NCI-H146 (cell line): ENCODE measurements at places on chromosomes 6 and 20.

GRCh38 chr20:48489046-48489463 is 338.7 kb downstream of the PREX1 start:
- no peak for DNase-seq

DNA sequence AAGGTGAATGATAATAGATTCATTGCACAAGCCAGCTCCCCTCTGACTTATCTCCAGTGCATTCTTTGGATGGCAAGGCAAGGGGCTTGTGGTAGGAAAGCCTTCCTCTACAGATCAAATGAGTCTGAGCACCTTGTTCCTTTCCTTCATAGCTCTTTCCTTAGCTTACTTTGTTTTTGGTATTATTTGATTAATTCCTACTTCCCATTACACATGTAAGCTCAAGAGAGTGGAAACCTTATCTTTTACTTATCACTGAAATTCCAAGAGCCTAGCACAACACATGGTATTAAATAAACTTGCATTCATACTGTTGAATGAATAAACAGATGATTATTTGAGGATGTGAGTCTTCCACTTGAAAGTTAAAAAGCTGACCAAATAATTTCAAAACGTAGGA is 41.7 kb downstream of the FRK start:
- no peak for DNase-seq

GRCh38 chr6:110880651-110881050 is 6.1 kb downstream of the AMD1 start:
- no peak for DNase-seq

DNA sequence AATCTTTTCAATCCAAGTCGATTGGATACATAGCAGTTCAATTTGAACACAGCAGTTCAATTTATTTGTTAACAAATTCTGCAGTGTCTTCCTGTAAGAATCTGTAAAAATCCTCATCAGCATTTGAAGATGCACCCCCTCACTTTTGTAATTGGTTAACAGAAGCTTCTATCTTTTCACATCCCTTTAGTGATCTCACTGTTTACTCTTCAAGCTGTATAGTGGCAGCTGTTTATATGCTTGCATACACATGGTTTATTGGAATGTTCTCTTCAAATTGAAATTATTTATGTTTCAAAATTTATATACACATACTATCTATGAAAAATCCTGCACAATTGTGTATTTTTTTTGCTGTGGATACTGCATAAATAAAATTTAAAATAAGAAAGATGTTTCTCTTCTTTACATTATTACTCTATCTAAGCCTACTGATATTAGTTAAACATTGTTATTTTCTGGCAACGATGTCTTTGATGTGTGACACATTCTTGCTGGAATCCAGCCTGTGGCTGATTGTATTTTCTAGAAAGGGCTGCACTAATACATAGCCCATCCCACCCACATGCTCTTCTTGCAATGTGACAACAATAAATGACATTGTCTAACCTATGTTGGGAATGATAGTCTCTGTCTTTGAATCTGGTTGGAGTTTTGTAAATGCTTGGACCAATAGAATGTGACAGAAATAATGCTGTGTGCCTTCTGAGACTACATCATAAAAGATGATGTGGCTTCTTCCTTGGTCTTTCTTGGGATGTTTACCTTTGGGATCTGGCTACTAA is 573.0 kb downstream of the CD109 start:
- no peak for DNase-seq

- DNase-seq, result no peak
These were observed 2.0 kb upstream of the ZSCAN26 start for GRCh38 chr6:28264834-28265401.

DNA sequence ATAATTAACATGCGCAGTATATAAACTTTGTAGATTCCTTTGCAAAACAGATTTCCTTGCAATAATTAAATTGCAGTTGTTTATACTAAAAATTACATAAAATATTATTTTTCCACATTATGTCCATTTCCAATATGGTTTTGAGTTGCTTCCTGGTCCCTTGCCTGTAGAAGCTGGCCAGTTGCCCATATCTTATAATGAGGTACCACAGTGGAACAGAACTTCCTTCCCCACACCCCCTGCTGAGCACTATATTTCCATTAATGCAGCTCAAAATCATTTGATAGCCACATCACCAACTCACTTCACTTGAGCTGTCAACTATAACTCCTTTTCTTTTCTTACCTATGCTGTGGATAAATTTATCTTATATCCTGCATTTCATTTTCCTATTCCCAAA is 194.6 kb downstream of the DST start:
- DNase-seq, result no peak

DNA sequence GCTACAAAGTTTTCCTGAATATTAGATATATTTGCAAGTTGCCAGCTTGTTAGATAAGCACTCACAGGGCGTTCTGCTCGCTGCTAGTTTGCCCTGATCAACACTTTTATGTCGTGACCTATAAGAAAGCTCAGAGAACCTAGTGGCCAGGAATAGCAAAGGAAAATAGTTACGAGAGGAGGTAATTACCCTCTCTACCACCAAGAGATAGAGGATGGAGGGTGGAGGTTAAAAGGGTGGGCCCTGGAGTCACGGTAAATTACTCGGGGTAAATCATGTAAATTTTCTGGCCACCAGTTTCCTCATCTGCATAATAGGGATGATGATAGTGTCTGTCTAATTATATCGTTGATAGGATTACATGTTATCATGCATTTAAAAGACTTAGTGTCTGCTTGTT is 87.2 kb downstream of the JPH2 start:
- DNase-seq, result no peak

DNA sequence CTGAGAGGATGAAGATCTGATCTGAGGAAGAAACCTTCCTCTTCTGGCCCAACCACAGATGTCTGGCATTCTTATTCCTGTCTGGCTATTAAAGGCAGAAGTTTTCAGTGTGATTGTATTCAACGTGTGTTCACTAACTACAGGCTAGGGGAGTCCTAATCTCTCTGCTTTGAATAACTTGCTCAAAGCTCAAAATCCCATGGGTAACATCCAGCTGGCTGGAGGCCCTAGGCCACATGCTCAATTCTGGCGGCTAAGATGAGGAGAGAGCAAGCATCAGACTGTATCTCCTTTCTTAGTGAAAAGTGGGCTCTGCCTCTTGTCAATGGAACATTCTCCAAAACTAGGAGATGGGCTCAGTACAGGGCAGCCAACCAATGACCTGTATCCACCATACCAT is 478.0 kb downstream of the KIF16B start:
- DNase-seq, result no peak

DNA sequence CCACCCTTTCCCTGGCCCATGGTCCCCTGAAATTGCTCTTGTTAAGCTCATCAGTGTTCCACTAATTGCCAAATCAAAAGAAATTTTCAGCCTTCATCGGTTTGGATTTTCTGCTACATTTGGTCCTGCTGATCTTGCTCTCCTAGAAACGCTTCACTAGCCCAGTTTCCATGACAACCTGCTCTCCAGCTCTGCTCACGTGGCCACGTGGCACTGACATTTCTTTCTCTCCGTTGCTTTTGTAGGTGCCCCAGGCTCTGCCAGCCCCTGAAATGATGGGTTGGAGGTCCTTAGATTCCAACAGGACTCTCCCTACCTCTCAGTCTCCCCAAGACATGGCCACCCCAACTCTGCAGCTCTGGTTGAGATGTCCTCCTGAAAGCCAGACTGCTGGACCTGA is 45.8 kb upstream of the NNAT start:
- DNase-seq, result peak; percentile 38

- DNase-seq, result no peak
These were observed 57.7 kb upstream of the PBOV1 start for GRCh38 chr6:138275976-138276375.

DNA sequence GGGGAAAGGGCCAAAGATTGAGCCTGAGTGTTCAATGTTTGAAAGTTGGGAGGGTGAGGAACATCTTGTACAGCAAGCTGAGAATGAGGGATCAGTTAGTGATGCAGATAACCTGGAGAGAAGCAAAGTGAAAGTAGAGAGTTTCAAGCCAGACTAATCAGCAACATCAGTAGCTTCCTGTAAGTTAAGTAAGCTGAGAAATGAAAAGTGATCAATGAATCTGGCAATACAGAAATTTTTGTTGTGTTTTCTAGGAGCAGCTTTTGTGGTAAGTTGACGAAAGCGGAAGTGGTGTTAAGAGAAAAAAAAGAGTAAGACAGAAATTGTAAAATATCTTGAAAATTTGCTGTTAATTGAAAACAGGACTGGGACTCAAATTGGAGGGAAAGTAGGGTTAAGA is 855.5 kb upstream of the MAP3K7 start:
- DNase-seq, result no peak

DNA sequence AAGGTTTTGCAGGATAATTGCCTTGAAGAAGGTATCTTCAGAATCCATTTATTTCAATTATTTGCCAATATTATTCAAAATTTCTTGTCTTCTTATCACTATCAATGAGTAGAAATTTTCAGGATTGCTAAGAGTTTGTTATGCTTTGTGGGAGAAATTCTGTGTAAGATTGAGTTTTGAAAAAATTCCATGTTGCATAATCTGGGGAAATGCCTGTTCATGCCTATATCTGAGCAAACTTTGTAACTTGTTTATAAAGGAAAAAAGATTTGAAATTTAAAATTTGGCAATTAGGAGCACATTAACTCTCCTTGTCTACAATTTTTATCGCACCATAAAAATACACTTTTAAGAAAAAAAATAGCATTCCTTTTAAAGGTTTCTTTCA is 39.8 kb upstream of the EDN1 start:
- no peak for DNase-seq

GRCh38 chr20:41476013-41476441 is 109.4 kb upstream of the EMILIN3 start:
- DNase-seq, result peak; percentile 79

DNA sequence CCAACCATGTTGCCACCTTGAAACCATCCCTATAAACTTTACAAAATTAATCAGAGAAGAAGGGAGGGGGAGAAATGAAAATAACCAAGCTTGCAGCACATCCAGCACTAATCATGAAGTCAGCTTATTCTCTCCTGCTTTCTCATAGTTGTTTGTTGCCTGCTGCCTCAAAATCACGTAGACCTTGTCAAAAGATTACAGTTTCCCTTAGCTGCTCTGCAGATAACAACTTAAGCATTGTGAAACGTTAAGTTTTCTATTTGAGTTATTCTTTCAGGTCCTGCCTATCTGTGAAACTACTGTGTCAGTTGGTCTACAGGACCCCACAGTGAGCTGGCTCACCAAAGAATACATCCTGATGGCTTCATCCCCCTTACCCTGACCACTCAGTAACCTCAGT is 32.9 kb downstream of the SLC17A4 start:
- DNase-seq, result no peak

DNA sequence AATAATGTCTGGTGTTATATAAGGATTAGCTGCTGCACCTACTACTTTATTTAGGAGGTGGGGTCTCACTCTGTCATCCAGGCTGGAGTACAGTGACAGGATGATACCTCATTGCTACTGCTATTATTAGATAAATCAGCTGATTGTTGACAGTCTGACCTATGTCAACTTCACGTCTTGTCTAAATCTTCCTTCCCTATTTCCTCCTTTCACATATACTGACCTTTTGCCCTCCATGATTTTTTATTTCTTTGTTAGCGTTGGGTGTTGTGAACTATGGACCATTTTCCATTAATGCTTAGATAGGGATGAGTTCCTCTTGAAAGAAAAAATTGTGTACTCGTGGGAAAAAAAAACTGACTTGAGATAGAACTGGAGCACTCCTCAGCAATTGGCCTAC is 109.9 kb upstream of the BEND6 start:
- no peak for DNase-seq

DNA sequence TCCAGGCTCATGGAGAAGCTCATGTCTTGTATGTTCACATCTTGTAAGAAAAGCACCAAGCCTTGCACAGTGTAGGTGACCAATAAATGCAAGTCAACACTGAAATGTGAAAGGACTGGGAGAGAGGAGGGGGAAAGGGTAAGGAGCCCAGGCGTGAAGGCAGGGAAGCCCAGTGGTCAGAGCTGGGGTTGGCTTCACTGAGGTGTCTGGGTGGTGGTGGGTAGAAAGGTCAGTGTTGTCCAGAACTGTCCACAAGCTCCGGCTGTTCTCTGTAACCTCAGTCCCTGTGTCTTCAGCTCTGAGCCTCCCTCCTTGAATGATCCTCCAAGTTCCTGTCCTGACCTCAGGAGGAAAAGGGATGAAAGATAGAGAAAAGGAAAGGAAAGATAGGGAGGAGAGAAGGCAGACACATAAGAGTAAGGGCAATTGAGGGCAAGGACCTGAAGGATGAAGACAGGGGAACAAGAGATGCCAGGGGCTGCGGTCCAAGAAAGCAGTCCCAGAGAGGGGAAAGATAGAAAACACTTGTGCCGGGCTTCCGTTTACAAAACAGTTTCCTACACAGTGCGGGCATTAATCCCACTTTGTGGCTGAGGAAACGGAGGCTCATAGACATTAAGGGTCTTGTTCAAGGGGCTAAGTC is 2.4 kb upstream of the TNXB start:
- no peak for DNase-seq

GRCh38 chr6:4920914-4921410 is 82.9 kb downstream of the RPP40 start:
- no peak for DNase-seq

- no peak for DNase-seq
These were observed 455.0 kb upstream of the SOX4 start for GRCh38 chr6:21138336-21139069.

- DNase-seq, result no peak
These were observed 77.6 kb upstream of the STXBP5 start for GRCh38 chr6:147126618-147127022.

- DNase-seq, result no peak
These were observed 168.8 kb downstream of the EYA2 start for GRCh38 chr20:47063407-47063806.

DNA sequence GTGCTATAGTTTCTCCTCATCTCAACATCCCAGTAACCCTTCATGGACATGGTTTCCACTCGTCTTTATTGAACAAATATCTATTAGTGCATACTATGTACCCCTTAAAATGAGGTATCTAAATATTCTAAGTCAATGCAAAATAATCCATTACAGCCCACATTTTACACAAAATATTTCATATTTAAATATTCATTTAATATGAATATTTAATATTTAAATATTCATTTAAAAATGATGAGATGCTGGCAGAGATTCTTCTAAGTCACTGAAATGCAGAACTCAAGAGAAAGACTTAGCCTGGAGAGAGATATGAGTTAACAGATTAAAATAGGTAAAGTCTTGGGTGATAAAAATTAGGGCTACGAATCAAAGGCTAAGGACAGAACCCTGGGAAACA is 17.9 kb downstream of the EPB41L2 start:
- DNase-seq, result no peak

- DNase-seq, result peak; percentile 69
These were observed 747 bp upstream of the PTPRA start for GRCh38 chr20:2872459-2873009.

DNA sequence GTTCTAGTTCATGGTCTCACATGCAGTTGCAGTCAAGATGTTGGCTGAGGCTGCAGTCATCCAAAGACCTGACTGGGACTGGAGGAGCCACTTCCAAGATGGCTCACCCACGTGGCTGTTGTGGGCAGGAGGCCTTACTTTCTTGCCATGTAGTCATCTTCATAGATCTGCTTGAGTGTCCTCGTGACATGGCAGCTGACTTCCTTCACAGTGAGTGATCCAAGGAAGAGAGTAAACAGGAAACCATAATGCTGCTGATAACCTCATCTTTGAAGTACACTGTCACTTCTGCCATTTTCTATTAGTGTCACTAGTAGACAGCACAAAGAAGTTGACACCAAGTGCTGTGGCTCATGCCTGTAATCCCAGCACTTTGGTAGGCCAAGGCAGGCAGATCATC is 40.1 kb upstream of the AKIRIN2 start:
- DNase-seq, result no peak

- peak; percentile 27 for DNase-seq
These were observed 75.7 kb upstream of the FOXP4 start for GRCh38 chr6:41470331-41471063.

GRCh38 chr20:56506103-56506502 is 18.4 kb upstream of the FAM209A start:
- DNase-seq, result no peak
